ENCODE measurements at places on chromosomes 1 and 21.
A peak's percentile ranks its signal among the peaks of the same experiment; 100 is the strongest.

GRCh38 chr1:242813490-242814091 lies 289.1 kb upstream of the PLD5 start:
- DNase-seq = no peak

DNA sequence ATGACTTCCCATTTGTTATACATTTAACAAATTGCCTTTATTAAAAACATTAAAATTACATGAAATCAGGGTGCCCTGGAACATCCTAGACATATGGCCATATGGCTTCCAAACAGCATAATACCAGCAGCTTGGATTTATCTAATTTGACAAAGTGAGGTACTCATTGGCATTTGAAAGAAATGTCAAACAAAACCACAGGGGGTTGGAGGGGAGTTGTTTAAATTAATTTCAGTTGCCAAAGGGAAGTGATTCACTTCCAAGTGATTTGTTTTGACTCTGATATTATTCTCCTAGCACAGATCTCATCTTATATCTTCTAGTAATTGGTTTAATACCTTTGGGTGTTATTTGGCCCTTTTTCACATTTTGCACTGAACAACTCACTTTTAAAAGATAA lies 24.5 kb upstream of the POU2F1 start:
- no peak for DNase-seq

- DNase-seq = no peak
These were observed 184.3 kb upstream of the LMO4 start for GRCh38 chr1:87144316-87144895.

GRCh38 chr1:168617974-168618750 lies 41.8 kb downstream of the XCL1 start:
- DNase-seq = no peak

- DNase-seq = peak; percentile 49
These were observed 2.8 kb downstream of the SKI start for GRCh38 chr1:2230781-2231531.

- DNase-seq = no peak
These were observed 296.0 kb downstream of the TBX15 start for GRCh38 chr1:118692143-118692542.

GRCh38 chr1:5685446-5686040 lies 306.7 kb downstream of the NPHP4 start:
- no peak for DNase-seq

DNA sequence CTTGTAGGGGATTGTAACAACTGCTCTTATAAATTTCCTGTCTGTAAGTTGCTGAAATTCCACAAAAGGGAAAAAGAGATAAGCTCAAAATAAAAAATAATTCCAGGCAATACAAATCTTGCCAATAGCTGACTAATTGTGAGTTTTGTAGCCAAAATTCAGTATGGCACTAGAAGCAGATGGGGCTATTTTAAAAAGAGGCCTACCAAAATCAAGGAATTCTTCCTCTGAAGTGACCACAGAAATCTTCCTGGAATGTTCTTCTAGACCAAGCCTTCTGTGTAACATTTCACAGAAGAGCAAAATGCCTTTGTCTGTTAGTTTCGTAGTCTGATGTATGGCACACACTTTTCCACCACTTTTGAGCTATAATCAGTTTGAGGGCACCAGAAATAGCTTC lies 127.6 kb downstream of the CYYR1 start:
- no peak for DNase-seq

- no peak for DNase-seq
These were observed 57.9 kb upstream of the EDN2 start for GRCh38 chr1:41542196-41542930.

DNA sequence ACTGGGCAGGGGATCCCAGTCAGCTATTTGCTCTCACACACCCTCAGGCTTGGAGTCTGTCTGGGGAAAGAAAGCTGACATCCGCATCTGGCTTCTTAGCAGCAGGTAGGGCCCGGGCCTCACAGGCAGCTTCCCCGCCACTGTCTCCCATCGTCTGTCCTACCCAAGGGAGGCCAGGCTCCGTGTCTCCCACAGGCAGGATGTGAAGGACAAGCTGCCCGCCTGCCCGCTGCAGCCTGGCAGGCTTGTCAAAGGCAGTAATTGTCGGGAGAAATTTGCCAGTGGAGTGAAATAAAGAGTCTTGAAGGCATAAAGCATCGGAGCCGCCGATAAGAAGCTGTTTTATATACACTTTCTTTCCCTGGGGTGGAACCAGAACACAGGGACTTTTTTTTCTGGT lies 44.0 kb upstream of the DISP3 start:
- no peak for DNase-seq

DNA sequence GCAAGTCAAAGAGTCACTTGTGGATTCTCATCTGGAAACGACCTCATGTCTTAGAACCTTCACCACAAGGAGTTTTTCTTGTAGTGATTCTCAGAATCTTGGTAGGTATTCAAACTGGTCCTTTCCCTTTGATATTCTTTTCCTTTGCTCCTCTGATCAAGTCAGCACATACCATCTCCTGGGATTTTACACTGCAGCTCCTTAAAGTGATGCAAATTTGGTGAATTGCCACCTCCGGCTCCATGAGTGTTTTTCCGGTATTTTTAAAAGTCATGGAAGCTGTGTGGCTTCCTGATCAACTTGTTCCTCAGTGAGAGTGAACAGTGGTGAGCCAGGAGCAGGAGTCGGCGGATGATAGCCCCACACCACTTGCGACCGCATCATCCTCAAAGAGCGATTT lies 182.1 kb upstream of the DAB1 start:
- no peak for DNase-seq

- DNase-seq = no peak
These were observed 10.9 kb upstream of the GNL2 start for GRCh38 chr1:37606481-37607263.

GRCh38 chr21:29053011-29053553 lies 20.4 kb downstream of the CCT8 start:
- DNase-seq = no peak

GRCh38 chr1:110783292-110783918 lies 89.5 kb upstream of the CD53 start:
- peak; percentile 48 for DNase-seq

DNA sequence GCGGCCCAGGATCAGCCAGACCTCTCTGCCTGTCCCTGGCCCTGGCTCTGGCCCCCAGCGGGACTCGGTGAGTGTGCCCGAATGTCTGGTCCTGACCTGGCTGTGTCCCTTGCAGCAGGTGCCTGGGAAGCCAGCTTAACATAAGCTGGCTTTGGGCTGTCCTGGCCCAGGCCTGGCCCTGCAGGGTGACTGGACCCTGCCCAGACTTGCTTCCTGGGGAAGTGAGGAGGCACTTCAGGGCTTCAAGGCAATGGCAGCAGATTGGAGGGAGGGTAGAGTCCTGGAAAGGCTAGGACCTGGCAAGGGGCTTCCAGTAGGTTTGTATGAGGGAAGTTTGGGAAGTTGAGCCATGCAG lies 16.4 kb downstream of the RPS6KA1 start:
- DNase-seq = no peak

GRCh38 chr1:177243773-177244172 lies 73.0 kb downstream of the BRINP2 start:
- no peak for DNase-seq

- DNase-seq = no peak
These were observed 20.0 kb upstream of the DISP1 start for GRCh38 chr1:222794656-222795474.

GRCh38 chr1:34115233-34115632 lies 49.8 kb downstream of the CSMD2 start:
- DNase-seq = no peak

GRCh38 chr21:44870748-44871495 lies 2.6 kb downstream of the PTTG1IP start:
- DNase-seq = no peak

GRCh38 chr1:20271498-20272400 lies 18.9 kb upstream of the VWA5B1 start:
- no peak for DNase-seq

DNA sequence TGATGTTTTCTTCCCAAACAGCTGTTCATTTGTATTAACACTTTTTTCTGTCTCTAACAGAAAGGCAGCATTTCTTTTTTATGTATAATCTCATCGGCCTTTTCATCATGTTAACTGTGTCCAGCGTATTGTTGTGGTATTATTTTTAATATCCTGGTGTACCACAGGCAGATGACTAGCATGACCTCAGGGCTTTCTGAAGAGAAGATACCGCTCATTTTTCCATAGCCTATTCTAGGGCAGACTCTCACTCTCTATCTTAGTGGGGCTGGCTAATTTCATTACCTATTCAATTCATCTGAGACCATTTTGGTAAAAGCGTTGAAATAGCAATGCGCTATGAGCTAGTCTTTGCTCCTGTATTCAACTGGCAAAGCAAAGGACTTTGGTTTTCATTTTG lies 209.9 kb downstream of the SDCCAG8 start:
- DNase-seq = no peak

- DNase-seq = no peak
These were observed 432.8 kb downstream of the MATN1 start for GRCh38 chr1:30290581-30290980.

DNA sequence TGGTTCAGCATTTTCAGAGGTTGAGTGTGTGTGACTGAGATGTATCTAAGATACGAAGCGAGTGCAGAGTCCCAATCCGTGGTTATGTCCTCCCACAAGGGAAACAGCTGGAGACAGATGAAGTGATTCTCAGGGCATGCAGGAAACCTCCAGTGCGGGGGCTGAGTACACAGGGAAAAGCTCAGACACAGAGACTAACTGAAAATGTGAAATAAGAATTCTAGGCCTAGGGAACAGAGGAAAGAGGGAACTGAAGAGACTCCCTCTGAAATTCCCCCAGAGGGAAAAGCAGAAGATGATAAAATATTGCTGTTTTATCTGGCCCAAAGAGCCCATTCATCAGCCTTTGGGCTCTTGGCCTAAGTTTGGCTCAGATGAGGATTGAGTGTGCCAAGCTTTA lies 116.8 kb downstream of the LRRC53 start:
- no peak for DNase-seq

- DNase-seq = no peak
These were observed 35.6 kb upstream of the ECE1 start for GRCh38 chr1:21325731-21326387.

- DNase-seq = no peak
These were observed 117.8 kb downstream of the GLIS1 start for GRCh38 chr1:53621144-53621543.

GRCh38 chr1:203537806-203538464 lies 44.0 kb downstream of the OPTC start:
- no peak for DNase-seq

- DNase-seq = no peak
These were observed 200.0 kb downstream of the SETD4 start for GRCh38 chr21:35860189-35860869.

GRCh38 chr1:81220614-81221071 lies 580.1 kb upstream of the ADGRL2 start:
- no peak for DNase-seq

DNA sequence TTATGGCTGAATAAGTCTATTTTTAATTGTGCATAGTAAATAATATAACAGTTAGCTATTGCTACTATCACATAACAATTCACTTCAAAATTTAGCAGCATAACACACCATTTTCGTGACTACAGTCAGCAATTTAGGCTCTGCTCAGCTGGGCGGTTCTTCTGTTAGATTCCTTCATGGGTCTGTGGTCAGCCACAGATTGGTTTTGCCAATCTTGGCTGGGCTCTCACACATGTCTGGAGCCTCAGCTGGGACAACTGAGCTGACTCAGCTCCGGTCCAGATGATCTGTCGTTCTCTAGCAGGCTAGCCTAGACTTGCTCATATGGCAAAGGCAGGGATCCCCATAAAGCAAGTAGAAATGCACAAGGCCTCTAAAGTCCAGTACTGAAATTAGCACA lies 15.1 kb upstream of the CDC42BPA start:
- DNase-seq = no peak

- no peak for DNase-seq
These were observed 22.0 kb downstream of the THAP3 start for GRCh38 chr1:6646499-6647148.
